ENCODE measurements at places on chromosomes 6 and 20.

GRCh38 chr20:61057443-61058121 is 194.5 kb upstream of the CDH4 start:
- DNase-seq = no peak

GRCh38 chr6:5665667-5666066 is 341.1 kb downstream of the NRN1 start:
- no peak for DNase-seq

DNA sequence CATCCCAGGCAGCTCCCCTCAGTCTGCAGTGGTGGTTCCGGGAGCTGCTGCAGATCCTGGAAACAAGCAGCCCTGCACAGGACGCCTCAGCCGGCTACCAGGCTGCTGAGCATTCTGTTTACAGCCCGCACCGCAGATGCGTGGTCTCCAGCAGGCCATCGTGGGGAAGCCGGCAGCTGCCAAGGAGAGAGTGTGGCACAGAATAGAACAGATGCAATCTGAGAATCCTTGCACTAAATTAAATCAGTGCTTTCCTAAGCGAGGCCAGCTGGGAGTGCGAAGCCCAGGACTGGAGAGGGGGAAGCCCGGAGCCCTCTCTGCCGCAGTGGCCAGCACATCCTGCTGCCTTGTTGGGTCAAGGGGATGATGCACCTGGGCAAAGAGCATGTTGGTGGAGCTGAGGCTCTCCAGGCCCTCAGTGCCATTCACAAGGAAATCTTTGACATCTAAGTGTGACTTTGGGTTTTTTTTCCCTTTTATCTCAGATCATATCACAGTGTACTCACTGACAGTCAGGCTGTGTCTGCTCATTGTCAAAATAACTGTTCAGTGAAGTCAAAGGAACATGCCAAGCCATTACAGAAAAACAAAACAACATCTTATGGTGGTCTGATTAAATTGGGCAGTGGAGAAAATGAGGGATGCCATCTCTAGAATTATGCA is 118.1 kb downstream of the SYNDIG1 start:
- DNase-seq = no peak

GRCh38 chr20:60960500-60960899 is 291.6 kb upstream of the CDH4 start:
- no peak for DNase-seq

- no peak for DNase-seq
These were observed 62.1 kb downstream of the NOL4L start for GRCh38 chr20:32522776-32523612.

Data from effector memory CD4-positive, alpha-beta T cell (primary cell).